Activated naive CD4-positive, alpha-beta T cell treated with anti-CD3 and anti-CD28 coated beads, Interleukin-2, amount 10 ng/mL, durations not matched to agents 5 hours and 36 hours (primary cell): ENCODE measurements at places on chromosomes 16 and 17. TPM values are rescaled to one million over a fixed set of nuclear protein-coding genes. Genes with fewer than 3 reads are reported as not detected.

The FBXW10B gene
- 0.19 TPM for total RNA-seq

The MPO gene
- not detected for total RNA-seq

The TP53TG3 gene
- total RNA-seq = not detected

The TIGD7 gene
- 5.0 TPM for total RNA-seq

The CD300E gene
- total RNA-seq = not detected

The SLC16A5 gene
- 11.7 TPM for total RNA-seq

The CHMP1A gene
- total RNA-seq = 87.0 TPM

The OR3A2 gene
- 2.7 TPM for total RNA-seq

The OSBPL7 gene
- 35.6 TPM for total RNA-seq
